ENCODE measurements at places on chromosomes 2 and 18.
A peak's percentile ranks its signal among the peaks of the same experiment; 100 is the strongest.

GRCh38 chr2:215207041-215207440 is 68.6 kb upstream of the ABCA12 start:
- no peak for DNase-seq

GRCh38 chr2:1614564-1614963 is 129.8 kb downstream of the PXDN start:
- no peak for DNase-seq

GRCh38 chr18:63071701-63072141 is 247.8 kb downstream of the BCL2 start:
- no peak for DNase-seq

DNA sequence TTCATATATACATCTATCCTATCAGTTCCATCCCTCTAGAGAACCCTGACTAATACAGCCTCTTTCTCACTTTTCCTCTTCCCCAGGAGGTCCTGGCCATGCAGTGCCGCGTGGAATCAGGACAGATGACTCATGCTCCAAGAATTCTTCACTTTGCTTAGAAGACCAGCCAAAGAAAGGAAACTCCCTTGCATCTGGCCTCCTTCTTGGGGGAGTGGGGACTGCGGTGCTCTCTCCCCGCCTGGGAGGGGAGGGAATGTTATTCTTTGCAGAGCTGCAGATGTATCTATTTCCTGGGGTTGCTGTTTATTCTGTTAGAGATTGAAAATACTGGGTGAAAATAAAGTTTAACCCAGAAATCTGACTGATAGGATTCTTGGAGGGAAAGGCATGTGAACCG is 111.5 kb upstream of the SH3BP4 start:
- DNase-seq: no peak

DNA sequence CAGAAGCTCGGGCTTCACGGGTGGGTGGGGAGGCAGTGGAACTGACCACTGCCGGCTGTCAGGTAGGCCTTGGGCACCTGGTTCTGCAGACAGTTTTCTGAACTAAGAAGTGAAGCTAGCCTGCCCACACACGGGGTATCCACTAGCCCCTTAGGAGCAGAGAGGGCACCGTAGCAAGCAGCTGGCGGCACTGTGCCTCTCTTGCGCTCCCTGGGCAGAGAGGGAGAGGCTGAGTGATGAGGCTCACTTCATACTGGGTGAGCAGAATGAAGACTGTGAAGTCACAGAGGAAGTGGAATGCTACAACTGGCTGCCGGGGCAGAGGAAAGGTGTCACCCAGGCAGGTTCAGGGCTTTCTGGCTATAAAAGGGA is 753 bp downstream of the ITPRIPL1 start:
- DNase-seq: peak; percentile 29

DNA sequence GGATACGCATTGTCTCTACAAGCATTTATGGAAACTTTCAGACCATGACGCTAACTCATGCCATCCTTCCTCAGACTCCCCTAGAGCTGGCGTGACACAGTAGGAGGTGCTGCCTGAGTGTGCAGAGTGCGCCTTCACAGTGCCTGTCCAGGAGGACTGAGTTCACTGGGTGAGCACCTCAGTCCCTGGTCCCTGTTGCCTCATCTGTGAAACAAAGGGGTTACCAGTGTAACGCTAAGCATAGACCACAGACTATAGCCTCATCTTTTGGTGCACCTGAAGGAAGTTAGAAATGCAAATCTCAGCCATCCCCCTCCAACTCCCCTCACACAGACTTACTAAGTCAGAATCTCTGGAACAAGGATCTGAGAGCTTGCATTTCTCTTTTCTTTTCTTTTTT is 142.8 kb downstream of the TMEM17 start:
- DNase-seq: no peak

- DNase-seq: no peak
These were observed 21.4 kb downstream of the DGKD start for GRCh38 chr2:233375490-233376314.

DNA sequence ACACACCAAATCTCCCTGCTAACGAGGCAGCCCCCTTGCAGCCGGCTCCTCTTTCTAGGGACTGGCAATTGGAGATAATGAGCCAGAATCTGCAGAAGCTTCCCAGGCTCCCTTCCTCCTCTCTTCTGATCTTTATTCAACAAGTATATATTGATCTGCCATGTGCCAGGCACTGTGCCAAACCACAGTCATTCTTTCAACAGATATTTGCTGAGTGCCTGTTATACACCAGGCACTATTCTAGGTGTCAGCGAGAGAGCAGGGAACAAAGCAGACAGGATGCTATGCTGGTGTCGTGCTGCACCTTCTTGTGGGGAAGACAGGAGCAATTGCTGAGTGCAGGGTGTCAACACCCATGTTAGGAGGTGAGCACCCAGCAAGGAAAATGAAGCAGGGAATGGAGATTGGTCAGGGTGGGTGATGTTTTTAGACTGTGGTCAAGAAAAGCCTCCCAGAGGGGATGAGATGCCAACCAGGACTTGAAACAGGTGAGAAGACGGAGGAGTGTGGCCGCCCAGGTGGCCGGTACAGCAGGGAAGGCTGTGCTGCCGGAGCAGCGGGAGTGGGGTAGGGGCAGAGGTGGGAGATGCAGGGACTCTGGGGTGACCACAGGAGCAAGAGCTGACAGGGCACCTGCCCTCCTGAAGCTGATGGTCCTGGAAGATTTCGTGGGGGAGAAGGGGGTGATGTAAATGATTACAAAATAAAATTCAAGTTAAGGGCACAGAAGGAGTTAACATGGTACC is 307.6 kb upstream of the RAB12 start:
- DNase-seq: no peak

- no peak for DNase-seq
These were observed 73.9 kb downstream of the EMILIN2 start for GRCh38 chr18:2920546-2921343.
